Esophagus squamous epithelium (tissue), 5 donors: ENCODE measurements at places on chromosomes 4 and X.

DNA sequence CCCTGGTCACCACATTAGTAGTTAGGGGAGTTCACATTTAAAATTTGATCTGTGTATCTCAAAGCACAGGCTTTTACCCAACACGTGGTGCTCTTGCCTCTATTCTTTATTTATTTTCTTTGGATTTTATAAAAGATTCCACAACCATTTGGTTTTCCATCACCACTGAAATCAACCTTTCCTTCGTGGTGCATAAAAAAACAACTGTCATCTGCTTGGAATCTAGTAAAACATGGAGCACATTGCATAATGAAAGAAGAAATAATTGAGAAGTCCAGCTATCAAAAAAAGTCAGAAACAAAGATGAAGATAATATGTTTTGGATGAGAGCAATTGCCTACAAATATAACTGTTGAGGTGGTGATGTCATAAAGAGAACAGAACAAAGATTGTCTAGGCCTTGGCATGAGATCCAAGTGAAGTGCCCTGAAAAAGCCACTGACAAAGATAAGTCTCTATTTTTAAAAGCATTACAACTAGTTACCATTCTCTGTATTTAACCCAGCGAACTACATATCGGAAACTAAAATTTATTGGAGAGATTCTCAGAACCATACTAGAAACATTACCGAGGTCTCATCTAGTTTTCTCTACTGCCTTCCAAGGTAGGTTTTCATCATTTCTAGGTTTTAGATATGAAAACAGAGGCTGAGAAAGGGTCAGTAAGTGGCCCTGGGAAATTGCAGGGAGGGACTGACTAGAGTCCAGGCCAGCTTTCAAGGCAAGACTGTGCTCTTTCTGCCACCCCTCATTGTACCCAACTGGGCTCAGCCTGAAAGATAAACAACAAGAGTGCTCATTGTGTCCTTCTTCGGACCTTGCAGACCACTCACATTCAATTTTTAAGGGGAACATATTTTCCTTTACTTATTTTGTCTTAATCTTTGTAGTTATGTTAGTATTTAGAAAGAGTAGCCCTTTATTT, 127.3 kb downstream of the MAD2L1 start:
- DNase-seq: no peak

GRCh38 chr4:8120501-8120900, 38.1 kb downstream of the ABLIM2 start:
- no peak for DNase-seq

DNA sequence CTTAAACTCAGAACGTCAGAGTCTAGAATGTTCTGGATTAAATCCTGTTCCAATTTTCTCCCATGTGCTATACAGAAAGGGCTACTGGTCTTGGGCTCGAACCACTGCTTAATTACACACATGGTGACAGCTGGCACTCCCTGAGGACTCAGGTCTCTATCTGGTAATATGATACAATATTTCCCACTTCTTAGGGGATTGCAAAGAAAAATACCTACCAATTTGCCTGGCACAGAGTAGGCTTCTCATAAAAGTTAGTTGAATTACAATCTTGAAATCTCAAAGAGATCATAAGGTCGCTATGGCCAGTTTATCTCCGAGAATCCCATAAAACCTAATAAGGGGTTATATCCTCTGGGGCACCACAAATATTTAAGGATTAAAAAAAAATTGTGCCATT, 8.6 kb downstream of the GPM6B start:
- no peak for DNase-seq

DNA sequence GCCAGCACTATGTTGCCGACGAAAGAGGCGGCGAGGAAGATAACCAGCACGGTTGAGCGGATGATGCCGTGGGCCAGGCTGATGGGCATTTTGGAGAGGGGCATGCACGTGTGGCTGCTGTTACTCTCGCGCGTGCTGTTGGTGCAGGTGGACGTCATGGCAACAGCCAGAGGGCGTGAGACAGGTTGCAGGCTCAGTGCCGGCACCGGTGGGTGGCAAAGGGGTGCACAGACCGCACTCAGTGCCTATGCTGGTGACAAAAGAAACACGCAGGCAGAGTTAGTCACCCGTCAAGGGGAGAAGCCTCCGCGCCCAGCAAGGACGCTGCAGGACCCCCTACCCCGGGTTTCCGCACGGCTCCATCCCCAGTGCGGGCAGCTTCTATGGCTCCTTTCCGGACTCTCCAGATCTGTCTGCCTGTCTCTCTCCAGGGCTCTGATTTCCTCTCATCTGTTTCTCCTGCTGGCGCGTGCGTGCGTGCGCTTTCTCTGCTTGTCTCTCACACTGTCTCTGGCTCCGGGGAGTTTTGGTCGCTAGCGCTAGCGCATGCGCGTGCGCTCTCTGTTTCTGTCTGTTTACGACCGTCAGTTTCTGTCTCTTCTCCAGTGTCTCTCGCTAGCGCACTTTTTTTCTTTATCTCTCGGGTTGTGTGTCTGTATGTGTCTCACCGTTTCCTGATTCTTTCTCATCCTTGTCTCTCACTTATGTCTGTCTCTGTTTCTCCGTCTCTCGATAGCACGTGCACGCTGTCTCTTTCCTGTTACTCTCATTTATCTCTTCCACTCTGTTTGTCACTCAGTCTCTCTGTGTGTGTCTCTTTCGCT, 2.1 kb downstream of the GPR101 start:
- no peak for DNase-seq

DNA sequence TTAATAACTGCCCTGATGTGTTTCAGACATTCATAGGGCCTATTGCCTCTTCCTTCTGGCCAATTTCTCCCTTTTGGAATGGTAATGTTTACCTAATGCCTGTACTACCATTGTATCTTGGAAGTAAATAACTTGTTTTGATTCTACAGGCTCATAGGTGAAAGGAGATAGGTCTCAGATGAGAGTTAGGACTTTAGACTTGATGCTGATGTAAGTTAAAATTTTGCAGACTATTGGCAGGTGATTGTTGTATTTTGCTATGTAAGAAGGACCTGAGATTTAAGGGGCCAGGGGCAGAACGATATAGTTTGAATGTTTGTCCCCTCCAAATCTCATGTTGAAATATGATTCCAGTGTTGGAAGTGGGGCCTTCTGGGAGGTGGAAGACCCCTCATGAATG, 215.5 kb downstream of the SLC39A8 start:
- DNase-seq: no peak

- DNase-seq: no peak
Measured at GRCh38 chrX:81280148-81280547, 78.2 kb downstream of the SH3BGRL start.

- DNase-seq: no peak
Measured at GRCh38 chr4:188439641-188440311, 300.5 kb downstream of the TRIML1 start.

DNA sequence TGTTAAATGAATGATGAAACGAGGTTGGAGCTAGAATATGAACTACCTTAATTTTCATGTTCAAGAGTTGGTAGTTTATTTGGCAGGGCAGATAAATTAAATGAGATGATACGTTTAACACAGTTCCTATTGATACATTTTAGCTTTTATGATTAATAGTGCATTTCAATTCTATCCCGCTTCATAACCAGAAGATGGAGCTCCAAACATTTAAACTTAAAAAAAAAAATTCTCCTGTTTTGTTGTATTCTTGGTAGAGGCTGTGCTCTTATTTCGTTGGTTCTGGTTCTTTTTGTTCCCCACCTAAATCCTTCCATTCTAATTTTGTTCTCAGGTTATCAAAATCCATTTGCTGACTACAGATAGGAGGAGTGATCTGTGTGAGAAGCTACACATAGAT, 71.8 kb upstream of the PTPN13 start:
- no peak for DNase-seq

- no peak for DNase-seq
Measured at GRCh38 chr4:176539091-176539784, 219.5 kb downstream of the SPCS3 start.

DNA sequence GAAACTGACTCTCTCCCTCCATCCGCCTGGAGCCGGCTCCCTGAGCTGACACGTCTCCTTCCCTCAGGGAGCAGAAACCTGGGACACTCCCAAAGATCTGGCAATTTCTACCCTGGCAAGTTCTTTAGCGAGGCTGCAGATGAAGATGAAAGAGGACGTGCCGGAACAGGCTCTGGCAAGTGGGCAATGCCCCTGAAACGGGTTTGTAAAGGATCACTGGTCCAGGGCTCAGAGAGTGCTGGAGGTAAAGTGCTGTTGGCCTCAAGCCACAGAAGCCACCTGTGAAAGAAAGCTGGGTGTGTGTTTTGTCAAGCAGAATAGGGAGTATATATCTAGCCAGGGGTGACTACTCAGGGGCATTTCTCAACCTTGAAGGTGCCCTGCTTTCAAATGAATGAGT, 131.4 kb upstream of the ATP6AP2 start:
- DNase-seq: no peak

DNA sequence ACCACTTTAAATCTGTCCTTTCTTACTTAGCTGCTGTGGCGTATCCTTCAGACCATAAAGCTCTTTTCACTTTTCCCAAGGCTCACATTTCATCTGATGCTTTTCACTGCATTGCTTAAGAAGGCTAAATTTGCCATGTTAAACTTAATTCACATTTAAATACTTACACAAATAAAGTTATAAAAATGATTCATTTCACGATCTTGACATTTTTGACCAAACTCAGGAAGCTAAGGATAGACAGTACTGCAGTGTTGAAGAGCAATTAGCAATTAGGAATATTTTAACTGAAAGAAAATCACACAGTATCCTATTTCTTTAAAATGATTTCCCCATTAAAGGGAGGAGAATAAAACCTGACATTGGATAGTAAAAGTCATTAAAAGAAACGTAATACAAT, 1038.6 kb downstream of the STPG2 start:
- DNase-seq: no peak
